H4 (cell line): ENCODE measurements at places on chromosomes 2 and 18. TPM values are rescaled to one million over a fixed set of nuclear protein-coding genes. Genes with fewer than 3 reads are reported as not detected.

The METTL8 gene
- 18.0 and 22.0 TPM in 2 replicates for total RNA-seq

- no peak for DNase-seq
Observed at GRCh38 chr2:134365356-134365755, 111.5 kb downstream of the MGAT5 start.

- DNase-seq, result no peak
Observed at GRCh38 chr2:240648155-240648649, 22.9 kb downstream of the GPR35 start.

DNA sequence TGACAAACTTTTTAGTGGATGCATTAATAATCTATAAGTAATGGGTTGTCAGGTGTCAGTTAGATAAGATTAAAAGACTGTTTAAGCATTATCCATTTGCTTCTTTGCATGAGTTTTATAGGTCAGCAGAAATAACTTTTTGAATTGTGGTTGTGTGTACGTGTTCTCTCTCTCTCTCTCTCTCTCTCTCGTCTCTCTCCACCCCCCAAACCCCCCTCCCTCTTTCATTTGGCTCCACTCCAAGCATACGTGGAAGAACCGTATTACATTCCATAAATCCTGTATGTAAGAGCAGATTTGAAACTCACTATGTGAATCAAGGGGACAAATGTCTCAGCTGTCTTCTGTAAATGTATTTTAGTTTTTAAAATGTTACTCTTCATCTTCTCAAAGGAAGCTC is 120.2 kb downstream of the MEIS1 start:
- no peak for DNase-seq

DNA sequence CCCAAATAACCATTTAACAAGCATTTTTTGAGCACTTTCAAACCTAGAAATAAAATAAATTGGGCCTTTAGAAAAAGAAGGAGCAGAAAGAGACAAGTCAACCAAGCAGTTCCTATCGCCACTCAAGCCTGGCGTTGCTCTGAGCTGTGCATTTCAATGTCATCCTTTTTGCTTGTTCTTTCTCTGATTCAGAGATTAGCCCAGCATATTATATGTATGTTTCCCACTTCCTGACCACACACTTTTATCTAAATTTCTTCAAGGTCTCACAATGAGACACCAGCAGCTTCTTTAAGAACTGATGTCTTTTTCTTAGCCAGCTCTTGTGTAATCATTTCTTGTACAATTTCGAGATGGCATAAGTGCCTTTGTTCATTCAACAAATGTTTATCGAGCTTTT is 344.5 kb upstream of the ID2 start:
- no peak for DNase-seq

GRCh38 chr2:56248965-56249742 is 65.4 kb downstream of the CCDC85A start:
- DNase-seq, result no peak

- no peak for DNase-seq
Observed at GRCh38 chr2:132429351-132429750, 12.7 kb downstream of the GPR39 start.

GRCh38 chr2:39385172-39385571 is 51.9 kb downstream of the MAP4K3 start:
- no peak for DNase-seq

- no peak for DNase-seq
Observed at GRCh38 chr2:165844216-165844615, 50.2 kb upstream of the GALNT3 start.

DNA sequence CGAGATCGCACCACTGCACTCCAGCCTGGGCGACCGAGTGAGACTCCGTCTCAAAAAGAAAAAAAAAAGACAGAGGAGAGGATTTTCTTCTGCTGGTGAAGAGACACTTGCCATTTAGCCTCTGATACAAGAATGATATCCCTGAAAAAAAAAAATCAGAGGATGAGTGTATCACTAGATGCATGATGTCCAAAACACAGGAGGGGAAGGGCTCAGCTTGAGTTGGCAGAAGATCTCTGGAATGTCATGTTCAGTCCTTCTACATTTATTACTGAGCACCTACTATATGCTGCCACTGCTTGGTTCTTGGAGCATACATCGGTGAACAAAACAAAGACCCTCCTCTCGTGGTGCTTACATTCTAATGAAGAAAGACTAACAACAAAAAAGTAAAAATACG is 10.9 kb upstream of the PKDCC start:
- DNase-seq, result no peak
